ENCODE measurements at places on chromosomes 2 and 18.
A peak's percentile ranks its signal among the peaks of the same experiment; 100 is the strongest.

GRCh38 chr2:197710424-197711042 lies 5.4 kb downstream of the MARS2 start:
- peak; percentile 19 for DNase-seq

DNA sequence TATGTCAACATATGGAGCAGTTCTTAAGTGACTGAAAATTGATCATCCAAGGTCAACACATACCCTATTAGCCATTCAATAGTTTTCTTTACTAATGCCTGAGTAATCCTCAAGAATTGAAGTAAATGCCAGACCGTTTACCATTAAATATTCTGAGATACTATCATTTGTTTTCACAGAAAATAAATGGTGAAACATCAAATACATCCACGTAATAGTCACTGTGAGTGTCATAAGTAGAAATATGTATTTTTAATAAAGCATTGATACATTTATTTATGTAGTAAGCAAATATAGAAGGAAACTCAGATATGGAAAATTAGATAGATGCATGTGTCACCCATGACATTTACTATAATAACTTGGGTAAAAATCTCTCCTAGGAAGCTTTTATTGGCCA lies 927.8 kb upstream of the NRXN1 start:
- DNase-seq = no peak

GRCh38 chr2:190648289-190649034 lies 421 bp upstream of the NAB1 start:
- DNase-seq = peak; percentile 61

- no peak for DNase-seq
Observed at GRCh38 chr2:8578335-8579244, 103.3 kb upstream of the ID2 start.

- DNase-seq = no peak
Observed at GRCh38 chr2:132521341-132521740, 104.7 kb downstream of the GPR39 start.

- DNase-seq = peak; percentile 55
Observed at GRCh38 chr2:201242571-201243277, 17.6 kb upstream of the CASP8 start.

DNA sequence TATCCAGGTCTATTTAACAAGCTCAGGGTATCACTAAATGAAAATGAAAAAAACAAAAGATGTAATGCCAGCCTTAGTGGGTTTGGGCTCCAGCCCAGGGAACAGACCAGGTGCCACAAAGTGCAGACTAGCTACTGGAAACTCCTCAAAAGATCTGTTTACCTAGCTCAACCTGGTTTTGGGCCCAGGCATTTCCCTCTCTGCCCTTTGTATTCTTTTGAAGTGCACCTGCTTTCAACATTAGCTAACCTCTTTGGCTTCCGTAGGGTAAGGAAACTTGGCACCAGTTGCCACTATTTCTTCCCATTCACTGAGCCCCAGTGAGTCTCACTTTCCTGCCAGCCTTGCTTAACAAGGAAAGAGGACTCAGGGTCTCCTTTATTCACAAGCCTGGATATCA lies 123.6 kb upstream of the CDCA7 start:
- DNase-seq = no peak

- no peak for DNase-seq
Observed at GRCh38 chr2:80496346-80496745, 191.8 kb upstream of the LRRTM1 start.

DNA sequence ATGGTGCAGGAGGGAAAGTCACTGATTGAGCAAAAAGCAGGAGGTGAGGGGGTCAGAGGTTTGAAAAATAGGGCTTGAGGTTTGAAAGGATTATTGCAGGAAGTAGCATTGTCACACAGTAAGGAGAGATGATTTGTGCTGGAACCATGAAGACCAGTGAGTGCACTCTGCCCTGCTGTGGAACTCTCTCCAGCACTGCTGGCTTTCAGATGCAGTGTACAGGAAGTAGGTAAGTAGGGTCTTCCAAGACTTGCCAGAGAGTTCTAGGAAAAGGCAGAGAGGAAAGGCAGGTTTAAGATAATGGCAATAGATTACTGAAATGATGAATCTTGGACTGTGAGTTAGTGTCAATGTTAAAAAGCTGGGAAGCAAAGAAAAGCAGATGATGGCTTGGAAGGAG lies 11.2 kb downstream of the SP110 start:
- peak; percentile 32 for DNase-seq

DNA sequence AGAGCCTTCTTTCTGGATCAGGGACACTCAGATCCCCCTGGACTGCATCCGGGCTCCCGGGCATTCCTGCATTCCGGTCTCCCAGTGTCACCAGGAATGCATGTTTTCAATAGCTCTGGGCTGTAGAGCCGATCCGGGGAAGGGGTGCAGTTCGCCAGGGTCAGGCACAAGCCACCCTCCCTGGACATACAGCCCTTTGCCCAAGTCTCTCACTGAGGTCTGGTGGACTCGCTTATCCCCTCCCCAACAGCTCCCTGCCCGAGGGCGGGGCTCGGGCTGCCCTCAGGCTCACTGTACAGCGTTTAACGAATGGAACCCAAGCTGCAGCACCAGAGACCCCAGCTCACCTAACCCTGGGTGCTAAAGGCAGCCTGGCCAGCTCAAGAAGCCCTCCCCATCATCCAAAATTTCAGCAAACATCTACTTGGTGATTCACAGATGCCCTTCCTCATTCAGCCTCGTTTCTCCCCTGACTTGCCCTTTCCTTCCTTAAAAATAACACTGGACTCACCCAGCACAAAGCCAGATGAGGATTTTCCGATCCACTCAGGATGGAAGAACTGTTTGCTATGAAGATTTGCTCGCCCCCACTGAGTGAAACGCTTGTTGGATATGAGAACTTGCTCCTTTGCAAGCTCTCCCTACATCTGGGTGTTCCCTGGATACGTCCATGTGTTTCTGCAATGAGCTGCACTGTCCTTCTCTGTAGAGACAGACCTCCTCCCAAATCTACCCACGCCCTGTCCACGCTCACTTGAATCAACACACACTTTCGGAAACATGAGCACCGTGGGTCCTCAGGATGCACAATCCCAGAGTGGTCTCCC lies 58.1 kb downstream of the PXDN start:
- no peak for DNase-seq

- no peak for DNase-seq
Observed at GRCh38 chr2:51263951-51264350, 232.0 kb upstream of the NRXN1 start.

DNA sequence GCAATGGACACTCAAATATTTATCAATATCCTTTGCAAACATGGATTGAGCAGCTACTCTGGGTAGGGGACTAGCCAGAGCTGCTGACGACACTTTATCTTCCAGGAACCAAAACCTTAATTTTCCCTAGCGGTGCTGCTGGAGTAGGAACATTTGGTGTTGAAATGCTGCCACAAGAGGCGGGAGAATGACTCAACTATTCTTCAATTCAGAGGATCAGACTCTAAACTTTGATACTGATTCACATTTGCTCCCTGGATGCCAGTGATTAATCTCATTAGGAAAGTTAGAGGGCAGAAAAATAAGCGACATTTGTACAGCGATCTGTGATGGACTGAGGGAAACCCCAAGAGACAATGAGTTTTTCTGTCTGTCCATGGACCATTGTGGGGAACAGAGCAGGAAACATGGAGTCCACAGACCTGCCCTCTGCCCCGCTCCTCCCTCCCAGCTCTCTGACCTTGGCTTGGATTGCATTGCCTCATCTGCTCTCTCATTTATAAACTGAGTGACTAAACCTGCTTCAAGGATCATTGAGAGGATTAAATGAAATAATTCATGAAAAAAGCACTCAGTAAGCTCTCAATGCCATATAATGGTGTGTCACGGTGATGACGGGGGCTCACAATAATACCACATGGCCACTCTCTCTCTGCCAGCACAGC lies 12.6 kb upstream of the EPB41L3 start:
- DNase-seq = no peak

- peak; percentile 43 for DNase-seq
Observed at GRCh38 chr2:43169987-43170386, 56.4 kb downstream of the ZFP36L2 start.

GRCh38 chr18:43680096-43680495 lies 402.8 kb upstream of the SYT4 start:
- no peak for DNase-seq

- DNase-seq = no peak
Observed at GRCh38 chr2:110832740-110833139, 100.4 kb downstream of the ACOXL start.

DNA sequence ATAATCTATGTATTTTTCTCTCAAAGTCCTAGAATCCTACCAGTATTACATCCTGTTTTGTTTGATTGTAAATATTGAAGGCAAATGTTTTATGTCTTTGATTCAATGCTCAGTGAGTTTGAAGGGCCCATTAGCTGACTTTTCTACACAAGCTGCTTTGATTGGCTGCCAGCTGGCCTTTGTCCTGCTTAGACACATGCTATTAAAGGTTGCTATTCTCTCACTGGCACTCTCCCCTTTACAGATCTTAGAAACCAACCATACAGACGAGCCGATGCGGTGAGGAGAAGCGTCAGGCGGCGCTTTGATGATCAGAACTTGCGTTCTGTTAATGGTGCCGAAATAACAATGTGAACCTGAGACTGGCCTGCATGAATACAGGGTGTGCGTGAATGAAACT lies 69.7 kb downstream of the PRPF40A start:
- no peak for DNase-seq

- DNase-seq = peak; percentile 77
Observed at GRCh38 chr2:37825586-37825985, 99.5 kb upstream of the RMDN2 start.

DNA sequence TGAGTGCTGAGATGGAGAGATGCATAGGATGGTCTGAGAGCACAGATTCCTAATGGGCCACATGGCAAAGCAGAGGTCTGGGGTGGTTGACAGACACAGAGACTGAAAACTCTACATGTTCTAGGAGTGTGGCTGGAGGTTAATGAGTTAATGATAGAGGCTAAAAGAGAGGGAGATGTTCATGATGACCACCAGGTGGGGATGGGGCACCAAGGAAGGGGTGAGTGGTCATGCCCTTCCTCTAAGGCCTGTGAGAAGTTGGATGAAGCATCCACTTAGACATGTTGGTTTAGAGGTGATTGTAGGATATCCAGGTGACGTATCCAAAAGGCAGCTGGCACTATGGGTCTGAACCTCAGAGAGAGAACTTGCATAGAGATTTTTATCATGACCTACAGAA lies 102.1 kb downstream of the LRP2 start:
- DNase-seq = no peak

GRCh38 chr2:193693758-193694157 lies 1499.0 kb upstream of the TMEFF2 start:
- DNase-seq = no peak

- DNase-seq = no peak
Observed at GRCh38 chr2:145812165-145812554, 1292.2 kb upstream of the ZEB2 start.

GRCh38 chr2:18503376-18504228 lies 56.9 kb downstream of the RDH14 start:
- no peak for DNase-seq

GRCh38 chr2:107428781-107429180 lies 397.9 kb upstream of the RGPD4 start:
- no peak for DNase-seq

DNA sequence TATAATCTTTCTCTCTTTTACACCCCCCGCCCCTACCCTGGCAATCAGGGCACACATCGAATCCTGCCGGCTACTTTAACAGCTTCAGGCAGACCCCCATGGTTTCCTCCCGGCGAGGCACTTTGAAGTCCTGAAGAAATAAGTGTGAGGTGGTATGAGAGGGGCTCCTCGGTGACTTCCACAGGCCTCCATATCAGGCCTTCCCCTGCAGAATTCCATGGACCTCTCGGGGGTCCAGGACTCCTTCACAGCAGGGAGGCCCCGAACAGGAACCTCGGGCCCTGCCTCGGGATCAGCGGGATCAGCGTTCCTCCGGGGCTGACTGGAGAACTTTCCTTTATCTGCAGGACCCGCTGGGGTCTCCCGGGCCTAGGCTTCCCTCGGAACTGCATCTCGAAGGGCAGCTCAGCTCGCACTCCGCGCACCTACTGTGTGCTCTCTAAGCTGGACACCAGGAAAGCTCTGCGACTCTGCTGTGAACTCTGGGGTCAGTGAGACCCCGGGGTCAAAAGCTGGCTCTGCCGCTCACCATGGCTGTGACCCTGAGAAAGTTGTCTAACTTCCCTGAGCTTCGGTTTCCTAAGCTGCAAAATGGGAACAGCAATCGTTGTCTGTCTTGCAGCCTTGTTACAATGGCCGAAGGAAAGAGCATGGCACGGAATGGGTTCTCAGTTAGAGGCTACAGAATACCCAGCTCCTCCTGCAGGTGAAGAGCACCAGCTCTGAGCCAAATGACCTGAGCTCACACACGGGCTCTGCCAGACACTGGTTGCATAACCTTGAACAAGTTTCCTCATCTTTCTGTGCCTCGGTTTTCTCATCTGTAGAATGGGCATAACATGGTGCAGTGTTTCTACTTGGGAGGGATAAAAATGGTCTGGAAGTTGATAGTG lies 97.4 kb upstream of the ID2 start:
- DNase-seq = no peak

- DNase-seq = no peak
Observed at GRCh38 chr2:201007584-201007998, 44.1 kb upstream of the ORC2 start.

- peak; percentile 47 for DNase-seq
Observed at GRCh38 chr18:34787931-34788532, 77.9 kb downstream of the DTNA start.

GRCh38 chr2:25543939-25544338 lies 129.4 kb downstream of the DTNB start:
- DNase-seq = no peak

GRCh38 chr2:99659874-99660273 lies 170.1 kb upstream of the REV1 start:
- peak; percentile 24 for DNase-seq

DNA sequence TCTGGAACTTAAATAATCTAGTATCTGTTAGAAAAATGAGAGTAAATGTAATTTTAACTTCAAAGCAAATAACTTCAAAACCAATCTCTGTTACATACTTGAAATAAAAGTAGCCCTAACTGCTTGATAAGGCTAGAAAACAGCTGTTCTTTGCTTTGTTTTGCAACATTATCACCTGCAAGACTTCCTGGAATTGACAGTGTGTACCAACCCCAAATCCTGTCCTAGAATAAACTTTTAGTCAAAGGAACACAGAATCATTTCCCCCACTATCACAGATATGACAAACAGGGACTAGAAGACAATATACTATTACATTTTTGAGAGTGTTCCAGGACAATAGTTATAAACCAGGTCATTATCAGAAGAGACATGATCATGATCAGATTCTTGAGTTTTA lies 105.3 kb upstream of the PGAP1 start:
- no peak for DNase-seq

- no peak for DNase-seq
Observed at GRCh38 chr18:59372975-59373374, 13.9 kb upstream of the LMAN1 start.

- DNase-seq = no peak
Observed at GRCh38 chr2:9228088-9228751, 21.6 kb downstream of the ASAP2 start.

- peak; percentile 87 for DNase-seq
Observed at GRCh38 chr2:57429831-57430230, 616.8 kb upstream of the VRK2 start.

GRCh38 chr2:206915121-206915520 lies 24.2 kb upstream of the CPO start:
- peak; percentile 92 for DNase-seq

All from MV-4-11 (cell line).